Skin of body (tissue), 3 donors: ENCODE measurements at places on chromosomes 16 and 17. TPM values are rescaled to one million over a fixed set of nuclear protein-coding genes. Genes with fewer than 3 reads are reported as not detected.

DNA sequence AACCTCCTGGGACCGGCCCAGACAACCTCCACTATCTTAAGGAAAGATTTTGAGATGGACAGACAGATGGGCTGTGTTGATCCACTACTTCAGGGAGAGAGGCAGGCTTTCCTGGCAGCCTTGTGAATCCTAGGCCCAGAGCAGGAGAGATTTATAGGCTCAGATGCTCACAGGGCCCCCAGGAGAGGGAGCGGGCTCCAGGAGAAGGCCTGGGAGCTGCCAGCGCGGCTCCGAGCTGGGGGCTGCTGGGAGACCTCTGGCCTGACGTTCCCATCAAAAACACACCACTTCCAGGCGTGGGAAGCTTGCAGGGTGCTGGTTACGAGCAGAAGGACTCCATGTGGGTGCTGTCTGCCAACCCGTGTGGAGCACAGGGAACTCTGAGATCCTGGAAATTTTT, 53.2 kb downstream of the MYH11 start:
- no peak for DNase-seq

Gene RAB37
- 0.69 TPM for total RNA-seq

GRCh38 chr16:473046-474043, 47.9 kb downstream of the RAB11FIP3 start:
- DNase-seq, result no peak

- DNase-seq, result no peak
These were observed 475.9 kb upstream of the CCL2 start for GRCh38 chr17:33779234-33779591.

DNA sequence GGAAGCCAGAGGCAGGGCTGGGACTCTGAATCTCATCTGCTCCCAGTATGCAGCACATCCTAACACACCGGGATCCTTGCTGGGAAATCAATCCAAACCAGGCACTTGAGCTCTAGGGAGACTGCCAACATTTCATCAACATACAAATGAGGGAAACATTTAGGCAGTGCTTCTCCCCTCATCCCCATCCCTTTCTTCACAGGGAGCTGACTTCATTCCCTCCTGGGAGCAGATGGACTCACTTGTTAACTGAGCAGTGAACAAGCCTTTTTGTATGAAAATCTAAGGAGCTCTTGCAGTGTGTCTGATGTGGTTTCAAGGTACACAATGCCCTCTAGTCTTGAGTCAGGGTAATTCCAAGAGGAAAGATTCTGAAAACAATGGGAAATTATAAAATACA, 96.3 kb downstream of the TMEM114 start:
- no peak for DNase-seq

DNA sequence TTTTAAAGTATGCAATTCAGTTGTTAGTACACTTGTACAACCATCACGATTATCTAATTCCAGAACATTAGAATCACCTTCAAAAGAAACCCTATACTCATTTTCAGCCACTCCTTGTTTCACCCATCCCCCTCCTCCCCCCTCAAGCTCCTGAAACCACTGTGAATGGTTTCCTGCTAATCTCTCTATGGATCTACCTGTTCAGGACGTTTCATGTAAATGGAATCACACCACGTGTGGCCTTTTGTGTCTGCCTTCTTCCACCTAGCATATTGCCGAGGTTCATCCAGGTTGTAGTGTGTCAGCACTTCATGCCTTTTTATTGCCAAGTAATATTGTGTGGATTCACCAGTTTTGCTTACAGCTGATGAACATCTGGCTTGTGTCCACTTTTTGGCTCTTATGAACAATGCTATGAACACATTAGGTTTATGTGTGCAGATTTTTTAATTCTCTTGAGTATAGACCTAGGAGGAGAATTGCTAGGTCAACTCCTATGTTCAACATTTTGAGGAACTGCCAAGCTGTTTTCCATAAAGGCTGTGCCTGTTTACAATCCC, 17.8 kb downstream of the EIF4A3 start:
- no peak for DNase-seq

GRCh38 chr16:4610011-4611005, 4.4 kb downstream of the UBALD1 start:
- no peak for DNase-seq

- no peak for DNase-seq
These were observed 78.8 kb downstream of the TNRC6C start for GRCh38 chr17:78037280-78037679.

- DNase-seq, result no peak
These were observed 885.4 kb upstream of the RBFOX1 start for GRCh38 chr16:6447021-6447790.

GRCh38 chr17:2028737-2029136, 1.2 kb upstream of the DPH1 start:
- no peak for DNase-seq

DNA sequence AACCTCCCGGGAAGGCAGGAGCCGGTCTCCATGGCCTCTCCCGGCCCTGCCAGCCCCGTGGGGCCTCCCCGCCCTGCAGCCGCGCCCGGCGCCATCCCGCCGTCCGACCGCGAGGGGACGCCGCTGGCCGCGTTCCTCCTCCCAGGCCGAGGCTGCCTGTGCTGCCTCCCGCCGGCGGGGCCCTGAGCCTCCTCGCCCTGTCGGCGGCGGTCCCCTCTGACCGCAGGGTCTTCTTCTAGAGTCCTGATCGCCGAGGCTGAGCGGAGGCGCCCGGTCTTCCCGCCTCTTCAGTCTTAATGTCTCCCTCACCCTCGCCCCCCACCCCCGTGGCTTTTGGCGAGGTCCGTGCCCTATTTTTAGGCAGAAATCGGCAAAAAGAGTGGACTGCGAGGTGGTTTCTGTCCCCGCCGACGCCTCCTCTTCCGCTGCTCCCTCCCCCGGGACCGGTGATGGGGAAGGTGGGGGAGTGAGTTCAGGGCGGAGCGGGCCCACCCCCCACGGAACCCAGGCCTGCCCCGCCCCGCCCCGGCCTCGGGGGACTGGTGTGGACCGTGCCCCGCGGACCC, 794 bp upstream of the CPNE7 start:
- DNase-seq, result no peak

Gene KRTAP2-3
- 0.30 TPM for total RNA-seq

Gene DBF4B
- 3.9 TPM for total RNA-seq
